ENCODE measurements at places on chromosomes 4 and X.

- no peaks in the 10 kb centered on the region for H3K27me3 ChIP-seq
- H3K27ac ChIP-seq: no peak overlapping the region
- DNase-seq: no peak
- no peak overlapping the region for H3K4me3 ChIP-seq
Measured at GRCh38 chrX:108412783-108413182, 25.4 kb downstream of the COL4A6 start.

GRCh38 chr4:129240816-129241215, 144.9 kb downstream of the C4orf33 start:
- no peaks in the 10 kb centered on the region for H3K4me1 ChIP-seq
- no peak for DNase-seq
- H3K36me3 ChIP-seq: no peaks in the 10 kb centered on the region
- H3K27me3 ChIP-seq: no peaks in the 10 kb centered on the region
- no peak overlapping the region for H3K4me3 ChIP-seq

GRCh38 chr4:118983831-118984230, 95.2 kb downstream of the SYNPO2 start:
- no peaks in the 10 kb centered on the region for H3K27me3 ChIP-seq
- no peak overlapping the region for H3K4me3 ChIP-seq

DNA sequence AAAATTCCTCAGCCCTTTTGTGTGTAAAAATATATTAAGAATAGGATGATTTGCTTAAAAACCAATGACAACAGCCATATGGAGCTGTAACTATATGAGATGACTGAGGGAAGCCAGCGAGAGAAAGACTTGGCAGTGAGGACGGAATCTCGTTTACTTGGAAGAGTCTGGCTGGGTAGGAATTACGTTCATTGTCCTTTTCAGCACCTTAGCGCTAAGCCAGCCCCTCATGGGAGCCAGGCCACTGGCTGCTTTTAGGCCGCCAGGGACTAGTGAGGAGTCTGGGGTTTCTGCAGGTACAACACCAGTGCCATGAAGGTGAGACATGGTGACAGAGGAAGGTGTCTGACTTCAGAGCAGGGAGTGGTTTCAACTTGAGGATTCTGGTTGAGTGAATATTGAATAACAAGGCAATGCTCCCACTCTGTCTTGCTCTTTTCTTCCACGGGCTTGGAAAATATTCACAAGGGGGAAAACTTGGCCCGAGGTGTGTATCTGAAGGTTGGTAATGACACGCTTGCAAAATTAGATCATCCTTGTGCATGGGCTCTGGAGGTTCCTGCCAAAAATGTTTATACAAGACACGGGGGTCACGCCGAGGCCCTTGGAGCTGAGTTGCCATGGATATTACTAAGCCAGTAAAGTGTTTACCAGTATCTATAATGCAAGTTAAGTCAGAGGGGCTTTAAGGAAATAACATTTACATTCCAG, 17.4 kb downstream of the KLF3 start:
- no peak for DNase-seq
- H3K4me1 ChIP-seq: peaks cover 36% of the 10 kb centered on the region
- H3K27ac ChIP-seq: no peak overlapping the region
- H3K27me3 ChIP-seq: no peaks in the 10 kb centered on the region
- no peak overlapping the region for H3K4me3 ChIP-seq

DNA sequence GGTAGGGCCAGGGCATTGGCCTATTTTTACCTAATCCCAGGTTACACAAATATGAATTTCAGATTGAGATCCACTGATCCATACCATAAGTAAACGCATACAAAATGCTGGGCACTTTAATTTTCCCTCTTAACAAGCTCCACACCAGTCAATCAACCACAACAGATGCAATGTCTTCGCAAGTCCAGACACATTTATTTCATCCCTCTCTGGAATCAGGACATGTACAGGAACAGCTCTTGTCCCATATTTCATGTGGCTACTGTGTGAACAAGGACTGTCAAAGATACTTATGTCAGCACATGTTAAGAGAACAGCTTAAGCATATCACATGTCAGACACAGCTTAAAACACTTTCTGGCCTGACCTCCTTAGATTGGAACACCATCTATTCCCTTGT, 145.9 kb downstream of the PPP3CA start:
- H3K4me1 ChIP-seq: peaks cover 11% of the 10 kb centered on the region
- no peak overlapping the region for H3K4me3 ChIP-seq
- H3K27ac ChIP-seq: no peak overlapping the region
- H3K36me3 ChIP-seq: no peaks in the 10 kb centered on the region
- H3K27me3 ChIP-seq: no peaks in the 10 kb centered on the region
